Smooth muscle cell of trachea (primary cell): ENCODE measurements at places on chromosomes 12 and 14. TPM values are rescaled to one million over a fixed set of nuclear protein-coding genes. Genes with fewer than 3 reads are reported as not detected.

POTEM gene
- total RNA-seq = not detected in 2 replicates

HEBP1 gene
- 29.4 and 29.8 TPM in 2 replicates for total RNA-seq

KRT74 gene
- total RNA-seq = not detected in 2 replicates

OR4E2 gene
- not detected in 2 replicates for total RNA-seq

SMAGP gene
- 8.9 and 16.6 TPM in 2 replicates for total RNA-seq
